Hippocampal formation (tissue), 2 donors: ENCODE measurements at places on chromosomes 4 and X.

DNA sequence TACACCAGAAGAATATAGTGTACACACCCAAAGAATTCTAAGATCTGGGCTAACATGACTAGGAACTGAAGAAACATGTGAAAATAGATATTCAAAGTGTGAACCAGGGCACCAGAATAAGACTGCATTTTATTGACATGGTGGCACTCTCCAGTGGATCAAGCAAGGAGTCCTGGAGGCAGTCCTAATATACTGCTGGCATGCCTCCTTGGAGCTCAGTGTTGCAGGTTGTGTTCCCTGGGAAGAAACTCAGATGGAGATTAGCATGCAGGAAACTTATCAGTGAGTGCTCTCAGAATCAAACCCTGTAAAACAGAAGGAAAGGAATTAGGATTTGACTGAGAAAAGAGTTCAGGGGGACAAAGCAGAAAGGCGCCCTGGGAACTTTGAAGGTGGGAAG is 105.1 kb downstream of the CXCL13 start:
- DNase-seq, result no peak

GRCh38 chrX:65697915-65698796 is 30.7 kb downstream of the MSN start:
- DNase-seq, result no peak

- DNase-seq, result no peak
Measured at GRCh38 chr4:85482010-85482738, 7.2 kb downstream of the ARHGAP24 start.

- DNase-seq, result no peak
Measured at GRCh38 chrX:13940671-13941070, 89.0 kb downstream of the GEMIN8 start.

DNA sequence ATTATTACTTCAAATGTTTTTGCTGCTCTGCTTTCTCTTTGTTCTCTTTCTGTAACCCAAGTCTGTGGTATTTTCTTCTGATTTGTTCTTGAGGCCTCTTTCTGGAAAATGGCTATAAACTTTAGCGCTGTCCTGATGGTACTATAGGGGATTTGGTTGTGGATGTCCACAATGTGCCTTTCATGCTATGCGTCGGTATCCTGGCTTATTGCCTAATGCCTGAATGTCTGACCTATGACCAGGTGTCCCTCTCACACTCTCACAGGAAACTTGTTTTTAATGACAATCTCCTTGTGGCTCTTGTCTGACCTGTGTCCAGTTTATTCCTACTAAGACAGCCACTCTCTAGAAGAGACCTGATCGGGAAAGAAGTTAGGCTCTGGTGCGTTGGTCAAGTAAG is 222.4 kb upstream of the NR3C2 start:
- no peak for DNase-seq

DNA sequence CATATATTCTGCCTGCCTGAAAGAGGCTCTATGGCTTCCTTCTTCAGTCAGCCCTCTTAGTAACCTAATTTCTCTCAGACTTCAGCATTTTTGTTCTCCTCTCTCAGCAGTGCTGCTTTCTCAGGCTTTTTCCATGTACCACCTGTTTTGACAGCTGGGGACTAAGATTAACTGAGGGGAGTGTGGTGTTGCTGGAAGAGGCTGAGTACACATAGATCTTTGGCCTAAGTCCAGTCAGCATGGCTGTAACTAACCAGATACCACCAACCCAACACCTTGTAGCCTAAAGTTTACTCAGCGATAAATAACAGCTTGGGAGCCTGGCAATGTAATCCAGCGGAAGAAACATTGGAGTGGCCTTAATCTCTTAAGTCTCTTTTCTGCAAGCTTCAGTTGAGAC is 85.5 kb downstream of the RTL3 start:
- DNase-seq, result no peak

DNA sequence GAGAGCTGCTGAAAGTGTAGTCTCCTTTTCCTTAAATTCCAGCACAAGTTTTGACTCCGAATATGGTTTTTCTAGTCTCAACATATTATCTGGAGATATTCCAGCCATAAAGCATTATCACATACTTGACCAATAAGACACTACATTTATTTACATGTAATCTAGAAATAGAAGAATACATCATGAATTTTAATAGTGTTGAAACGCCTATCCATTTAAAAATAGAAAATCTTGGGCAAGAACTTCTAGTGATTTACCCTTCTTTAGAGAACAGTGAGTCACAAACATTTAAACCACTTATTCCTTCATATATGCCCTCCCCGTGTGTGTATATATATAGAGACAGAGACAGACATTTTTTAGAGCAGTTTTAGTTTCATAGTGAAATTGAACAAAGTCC is 161.5 kb downstream of the SOWAHB start:
- DNase-seq, result no peak

- no peak for DNase-seq
Measured at GRCh38 chr4:86155766-86156165, 204.1 kb downstream of the MAPK10 start.

- DNase-seq, result no peak
Measured at GRCh38 chr4:56879996-56880395, 27.7 kb upstream of the REST start.

DNA sequence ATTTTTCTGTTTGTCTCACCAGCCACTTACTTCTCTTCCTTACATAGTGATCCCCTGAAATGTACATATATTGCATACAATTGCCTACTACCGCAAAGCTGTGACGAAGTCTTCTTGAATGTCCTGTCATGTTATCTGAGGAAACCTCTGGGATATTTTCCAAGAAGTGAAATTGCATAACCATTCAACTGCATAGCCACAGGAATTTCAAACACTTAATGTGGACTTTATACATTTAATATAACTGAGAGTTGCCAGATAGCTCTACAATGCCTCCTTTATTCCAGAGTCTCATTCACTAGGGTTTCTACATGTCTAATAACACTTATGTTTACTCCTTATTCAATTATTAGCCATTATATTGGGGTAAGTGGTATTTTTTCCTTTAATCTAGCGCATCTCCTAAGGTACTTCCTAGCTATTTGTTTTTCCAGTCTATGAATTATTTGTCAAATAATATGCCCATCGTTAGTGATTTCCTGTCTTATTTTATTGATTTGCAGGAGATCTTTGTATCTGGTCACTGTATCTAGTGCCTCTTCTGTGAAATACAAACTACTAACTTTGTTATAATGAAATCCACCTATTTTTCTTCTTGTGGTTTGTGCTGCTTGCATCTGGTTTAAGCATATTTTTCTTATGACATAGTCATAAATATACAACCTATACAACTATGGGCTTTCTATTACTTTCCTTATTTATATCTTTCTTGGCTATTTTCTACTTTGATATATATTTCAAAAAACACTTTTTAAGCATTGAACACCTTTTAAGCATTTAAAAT is 69.2 kb upstream of the GRID2 start:
- DNase-seq, result no peak

DNA sequence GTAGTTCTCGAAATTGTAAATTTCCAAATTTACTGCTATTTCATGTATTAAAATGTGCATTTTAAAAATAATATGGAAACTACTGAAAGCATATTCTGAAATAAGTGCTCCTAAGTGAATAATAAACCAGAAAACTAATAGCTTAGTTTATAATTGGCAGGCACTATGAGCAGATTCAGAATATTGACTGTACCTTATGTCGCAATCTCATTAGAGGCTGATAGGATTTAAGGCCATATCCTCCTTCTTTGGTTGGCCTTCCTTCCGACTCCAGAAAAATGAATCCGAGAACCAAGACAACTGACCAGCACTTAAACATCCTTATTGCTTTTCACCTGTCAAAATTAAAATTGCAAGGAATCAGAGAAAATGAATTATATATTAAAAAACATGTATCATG is 52.7 kb downstream of the FSTL5 start:
- DNase-seq, result no peak

- DNase-seq, result no peak
Measured at GRCh38 chr4:145623831-145624230, 4.6 kb downstream of the MMAA start.

GRCh38 chr4:150181536-150181935 is 103.3 kb downstream of the DCLK2 start:
- peak; percentile 34 for DNase-seq

GRCh38 chrX:85221361-85221760 is 22.2 kb downstream of the SATL1 start:
- DNase-seq, result no peak

GRCh38 chr4:3237266-3237665 is 11.7 kb upstream of the MSANTD1 start:
- DNase-seq, result no peak

- no peak for DNase-seq
Measured at GRCh38 chr4:76596713-76597112, 161.7 kb downstream of the SHROOM3 start.

GRCh38 chr4:187908079-187908561 is 87.5 kb upstream of the ZFP42 start:
- DNase-seq, result peak; percentile 8

- DNase-seq, result no peak
Measured at GRCh38 chr4:84956014-84956413, 10.5 kb downstream of the WDFY3 start.

DNA sequence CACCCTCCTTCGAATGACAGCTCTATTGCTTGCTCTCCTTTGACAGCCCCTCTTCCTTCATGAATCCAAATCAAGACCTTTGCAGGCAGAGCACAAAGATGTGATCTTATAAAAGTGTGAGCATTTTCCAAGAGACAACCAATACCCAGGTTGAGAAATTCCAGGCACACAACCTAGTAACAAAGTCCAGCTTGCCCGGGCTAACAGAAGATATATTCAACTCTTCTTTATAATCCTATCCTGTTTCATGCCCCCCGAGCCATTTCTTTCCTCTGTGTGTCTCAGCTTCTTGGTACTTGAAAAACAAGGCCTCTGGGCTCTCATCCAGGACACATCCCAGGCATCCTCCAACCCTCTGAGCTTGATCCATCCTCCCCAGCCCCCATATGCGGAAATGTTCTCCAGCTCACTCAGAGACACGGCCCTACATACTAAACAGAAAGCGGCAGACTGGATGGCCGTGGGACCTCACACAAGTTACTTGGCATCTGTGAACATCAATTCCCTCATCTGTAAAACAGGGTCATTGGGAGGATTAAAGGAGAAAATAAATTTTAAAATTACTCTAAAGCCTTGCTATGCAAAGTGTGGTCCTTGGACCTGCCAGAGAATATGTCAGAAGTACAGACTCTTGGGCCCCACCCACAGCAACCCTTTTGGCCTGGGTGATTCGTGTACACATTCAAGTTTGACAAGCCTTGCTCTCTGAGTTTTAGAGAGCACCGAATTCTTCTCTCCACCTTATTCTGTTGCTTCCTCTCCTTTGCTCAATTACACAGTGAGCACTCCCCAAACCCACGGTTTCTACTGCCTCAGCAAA is 627.0 kb downstream of the BCOR start:
- no peak for DNase-seq

DNA sequence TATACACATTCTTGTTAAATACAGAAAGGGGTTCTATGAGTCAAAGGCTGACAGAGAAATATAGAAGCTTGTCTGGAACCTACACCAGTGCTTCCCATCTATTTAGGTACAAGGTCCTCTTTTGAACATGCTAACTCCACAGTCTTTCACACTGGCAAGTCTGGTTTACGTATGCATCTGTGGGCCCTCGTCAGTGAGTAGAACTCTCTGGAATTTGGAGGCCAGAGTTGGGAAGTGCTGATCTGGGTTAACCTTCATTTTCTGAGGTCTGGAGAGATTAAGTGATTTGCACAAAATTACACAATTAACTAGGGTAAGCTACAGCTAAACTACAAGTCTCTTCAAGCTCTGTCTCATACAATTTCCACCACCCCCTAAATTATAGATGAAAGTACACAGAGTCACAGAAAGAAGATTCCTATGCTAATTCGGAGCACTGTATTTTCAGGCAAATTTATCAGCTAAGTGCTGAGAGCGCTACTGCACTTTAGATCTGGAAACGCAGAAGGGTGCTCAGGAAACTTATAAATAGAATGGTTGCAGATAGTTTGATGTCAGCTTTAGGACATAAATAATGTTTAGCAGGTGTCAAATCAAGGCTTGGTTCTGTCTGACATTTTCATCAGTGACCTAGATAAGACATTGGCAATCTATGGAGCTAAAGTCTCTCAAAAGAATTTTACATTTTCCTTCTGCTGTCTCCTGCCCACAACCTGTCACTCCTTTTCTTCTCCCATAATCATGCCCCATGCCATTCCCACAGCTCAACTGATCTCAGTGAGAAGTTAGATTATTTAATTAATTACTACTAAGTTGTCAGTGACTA is 43.0 kb upstream of the PDLIM5 start:
- no peak for DNase-seq

DNA sequence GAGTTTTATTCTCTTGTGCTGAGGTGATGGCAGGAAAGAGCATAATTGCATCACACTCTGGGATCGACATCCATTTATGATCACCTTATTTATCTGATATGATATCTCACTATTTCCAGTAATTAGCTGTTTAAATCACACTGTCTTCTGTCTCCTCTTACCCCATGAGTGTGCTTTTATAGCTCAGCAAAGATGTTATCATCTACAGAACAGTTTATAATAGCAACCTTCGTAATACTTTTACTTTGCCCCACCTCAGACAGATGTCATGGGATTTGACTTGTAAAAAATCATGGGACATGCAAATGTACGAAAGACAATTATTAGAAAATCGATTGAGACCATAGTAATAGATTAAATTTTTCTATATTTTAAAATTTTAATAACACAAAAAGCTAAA is 1122.3 kb upstream of the PCDH10 start:
- DNase-seq, result no peak

- no peak for DNase-seq
Measured at GRCh38 chrX:12441381-12442128, 303.3 kb downstream of the FRMPD4 start.

- DNase-seq, result peak; percentile 41
Measured at GRCh38 chr4:24473309-24473721, 111.0 kb downstream of the DHX15 start.

GRCh38 chr4:41257906-41258305 is 1.2 kb downstream of the UCHL1 start:
- no peak for DNase-seq

DNA sequence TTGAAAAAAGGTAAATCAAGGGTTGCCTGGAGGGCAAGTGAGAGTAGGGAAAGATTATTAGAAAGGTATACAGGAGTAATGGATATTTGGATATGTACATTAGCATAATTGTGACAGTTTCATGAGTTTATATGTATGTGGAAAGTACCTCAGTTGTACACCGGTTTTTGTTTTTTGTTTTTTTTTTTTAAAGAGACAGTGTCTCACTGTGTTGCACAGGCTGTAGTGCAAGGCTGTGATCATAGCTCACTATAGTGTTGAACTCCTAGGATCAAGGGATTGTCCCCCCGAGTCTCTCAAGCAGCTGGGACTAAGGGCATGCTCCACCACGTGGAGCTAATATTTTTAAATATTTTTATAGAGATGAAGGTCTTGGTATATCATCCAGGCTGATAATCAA is 15.3 kb upstream of the HPGD start:
- DNase-seq, result no peak

- DNase-seq, result no peak
Measured at GRCh38 chr4:97627750-97628149, 515.5 kb downstream of the STPG2 start.
